T-helper 1 cell (primary cell): ENCODE measurements at places on chromosomes 6 and 20.

DNA sequence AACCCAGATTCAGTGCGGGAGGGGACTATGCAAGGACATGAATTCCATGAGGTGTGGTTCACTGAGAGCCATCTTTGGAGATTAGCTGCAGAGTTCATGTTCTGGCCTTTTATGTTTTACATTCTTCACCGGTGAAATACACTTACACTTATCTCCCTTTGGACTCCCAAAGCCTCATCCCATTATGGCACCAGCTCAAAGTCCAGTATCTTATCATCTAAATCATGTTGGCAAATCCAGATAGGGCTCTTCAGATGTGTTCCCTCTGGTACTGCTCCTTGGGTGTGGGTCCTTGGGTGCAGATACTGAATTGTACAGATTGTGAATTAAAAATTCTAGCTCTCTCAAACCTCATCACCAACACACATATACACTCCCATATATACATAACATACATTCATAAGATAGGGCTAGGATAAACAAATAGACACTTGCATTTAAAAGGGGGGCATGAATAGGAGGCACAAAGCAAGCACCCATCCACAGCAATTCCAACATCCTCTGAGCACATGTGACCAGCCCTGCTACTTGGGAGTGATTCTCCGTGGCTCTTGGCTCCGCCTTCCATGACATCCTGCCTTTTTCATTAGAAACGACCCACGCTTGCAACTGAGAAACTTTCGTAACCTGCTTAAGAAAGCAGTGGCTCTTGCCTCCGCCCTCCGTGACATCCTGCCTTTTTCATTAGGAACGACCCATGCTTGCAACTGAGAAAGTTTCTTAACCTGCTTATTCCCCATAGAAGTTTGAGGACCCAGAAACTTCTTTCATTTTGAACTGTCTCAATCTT, 53.6 kb upstream of the LRRC1 start:
- DNase-seq: no peak

DNA sequence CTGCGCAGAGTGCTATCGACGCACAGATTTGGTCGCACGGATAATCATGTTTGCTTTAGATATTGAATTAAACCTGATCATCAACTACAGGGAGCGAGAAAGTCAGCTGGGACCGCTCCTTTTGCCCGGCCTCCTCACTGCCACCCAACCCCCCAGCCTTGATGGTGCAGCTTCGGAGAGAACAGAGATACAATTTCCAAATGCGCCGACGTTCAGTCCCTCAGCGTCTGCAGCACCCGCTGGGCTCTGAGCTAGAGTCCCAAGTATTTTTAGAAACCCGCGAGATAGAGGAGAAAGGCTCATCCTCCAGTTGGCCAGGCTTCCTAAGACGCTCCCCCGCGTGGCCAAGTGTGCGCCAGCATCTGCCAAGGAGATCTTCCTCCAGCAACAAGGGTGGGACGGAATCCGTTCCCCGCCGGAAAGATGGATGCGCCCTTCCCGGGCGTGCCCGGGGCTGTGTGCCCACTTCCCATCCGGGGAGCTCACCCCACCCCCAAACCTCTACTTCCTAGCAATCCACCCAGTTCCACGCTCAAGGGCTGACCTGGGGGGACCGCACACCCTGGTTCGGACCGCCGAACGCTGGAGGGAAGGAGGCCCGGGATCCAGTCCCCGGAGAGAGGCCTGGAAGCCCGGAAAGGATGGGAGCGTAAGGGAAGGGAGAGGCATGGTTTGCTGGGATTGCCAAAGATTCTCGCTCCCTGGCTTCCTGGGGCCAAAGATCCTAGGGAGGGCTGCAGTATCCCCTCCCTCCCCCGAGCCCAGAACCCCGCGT, 4.1 kb downstream of the NKX2-2 start:
- no peak for DNase-seq

- no peak for DNase-seq
Observed at GRCh38 chr20:15654208-15654649, 919.0 kb downstream of the KIF16B start.

DNA sequence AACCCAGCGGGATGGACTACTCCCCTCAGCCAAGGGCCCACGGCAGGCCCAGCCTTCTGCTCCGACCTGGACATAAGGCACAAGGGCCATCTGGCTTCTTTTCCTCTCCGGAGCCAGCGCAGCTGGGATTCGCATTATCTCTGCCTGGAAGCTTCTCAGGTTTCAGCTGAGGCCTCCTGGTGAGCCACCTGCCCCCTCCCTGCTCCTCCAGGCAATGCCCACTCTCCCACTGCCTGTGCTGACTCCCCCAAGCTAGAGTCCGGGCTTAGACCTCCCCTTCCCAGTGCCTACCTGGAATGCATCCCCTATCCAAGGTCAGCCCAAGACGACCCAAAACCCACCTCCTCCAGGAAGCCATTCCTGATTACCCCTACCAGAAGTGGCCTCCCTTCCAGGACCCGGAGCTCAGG, 60.7 kb downstream of the EZR start:
- DNase-seq: no peak

GRCh38 chr6:113406048-113406695, 451.0 kb upstream of the MARCKS start:
- DNase-seq: no peak

GRCh38 chr6:6331393-6331792, 10.9 kb upstream of the F13A1 start:
- DNase-seq: no peak

- no peak for DNase-seq
Observed at GRCh38 chr6:116266803-116267202, 12.9 kb downstream of the TSPYL1 start.

GRCh38 chr6:151257985-151258445, 18.2 kb downstream of the AKAP12 start:
- no peak for DNase-seq

DNA sequence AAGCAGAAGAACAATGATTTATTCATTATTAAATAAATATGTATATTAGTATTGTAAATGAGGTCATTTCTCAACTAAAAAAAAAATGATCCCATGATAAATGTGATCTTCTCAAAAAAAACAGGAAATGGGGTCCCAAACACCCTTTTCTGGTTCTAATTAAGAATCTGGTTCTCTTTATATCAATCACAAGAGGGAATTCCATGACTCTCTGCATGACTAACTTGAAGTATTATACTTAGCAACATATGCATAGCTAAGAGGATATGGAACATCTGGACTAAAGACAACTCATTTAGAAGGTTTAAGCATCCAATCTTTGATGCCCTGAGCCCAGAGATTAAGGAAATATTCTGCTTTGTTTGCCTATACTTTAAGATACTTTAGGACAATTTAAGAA, 89.7 kb upstream of the EMILIN3 start:
- no peak for DNase-seq

DNA sequence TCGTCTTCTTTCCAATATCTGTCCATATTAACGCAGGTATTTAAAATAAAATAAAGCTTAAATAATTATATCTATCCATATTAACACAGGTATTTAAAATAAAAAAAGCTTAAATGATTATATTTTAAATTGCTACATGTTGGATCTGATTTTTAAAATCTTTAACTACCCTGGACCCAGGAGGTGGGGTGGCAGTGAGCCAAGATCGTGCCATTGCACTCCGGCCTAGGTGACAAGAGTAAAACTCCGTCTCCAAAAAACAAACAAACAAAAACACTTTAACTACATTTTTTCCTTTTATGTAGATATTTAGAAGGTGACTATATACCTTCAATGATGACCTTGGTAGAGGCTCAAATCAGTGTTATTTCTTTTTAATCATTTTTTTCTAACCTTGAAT, 211.9 kb downstream of the GRIK2 start:
- no peak for DNase-seq

GRCh38 chr20:36544134-36545018, 3.1 kb downstream of the MYL9 start:
- no peak for DNase-seq

- DNase-seq: peak; percentile 63
Observed at GRCh38 chr6:118660218-118660569, 8.8 kb upstream of the CEP85L start.

- no peak for DNase-seq
Observed at GRCh38 chr20:12371990-12372389, 454.3 kb downstream of the BTBD3 start.

DNA sequence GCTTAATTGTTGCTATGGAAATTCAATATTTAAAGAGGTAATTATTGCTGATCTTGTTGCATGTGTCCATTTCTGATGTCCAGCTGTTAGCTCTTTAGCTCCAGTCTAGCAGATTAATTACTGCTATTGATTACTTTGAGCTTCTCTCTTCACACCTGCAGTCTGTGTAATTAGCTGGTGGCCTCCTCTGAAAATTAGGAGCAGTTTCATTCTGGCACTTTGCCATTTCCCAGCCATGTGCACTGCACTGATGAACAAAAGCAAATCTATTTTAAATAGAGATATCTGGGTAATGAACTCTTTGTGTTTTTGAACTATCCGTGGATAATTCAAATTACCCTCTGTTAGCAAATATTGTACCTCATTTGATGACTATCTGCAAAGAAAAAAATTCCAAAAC, 275.9 kb downstream of the RNF144B start:
- DNase-seq: no peak

DNA sequence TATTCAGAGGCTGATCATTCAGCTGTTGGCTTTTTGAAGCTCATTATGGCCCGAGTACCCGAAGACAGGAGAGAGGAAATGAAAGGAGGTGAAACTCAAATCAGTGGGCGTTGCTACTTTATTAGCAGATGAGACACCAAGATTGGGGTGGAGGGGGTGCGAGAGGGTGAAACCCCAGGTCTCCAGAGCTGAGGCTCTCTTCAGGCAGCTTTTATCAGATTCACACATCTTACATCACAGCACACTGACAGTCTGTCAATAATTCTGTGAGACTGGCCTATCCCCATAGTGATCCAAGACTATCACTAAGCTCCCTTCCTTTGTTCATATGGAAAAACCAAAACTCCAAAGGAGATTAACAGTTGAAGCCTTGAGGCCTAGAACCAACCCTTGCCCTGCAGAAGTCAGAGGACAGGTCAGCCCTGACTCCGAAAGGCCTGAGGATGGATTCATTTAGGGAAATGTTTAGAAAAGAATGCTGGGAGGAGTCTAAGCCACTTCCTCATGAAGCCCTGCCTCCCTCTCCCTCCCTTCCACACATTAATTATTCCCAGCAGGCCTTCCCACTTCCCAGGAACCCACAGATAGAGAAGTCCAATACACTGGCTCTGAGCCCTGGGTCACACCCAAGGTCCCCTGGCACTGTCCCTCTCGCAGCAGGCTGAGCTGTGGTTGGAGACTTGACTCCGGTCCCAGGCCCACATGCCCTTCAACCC, 23.2 kb downstream of the TRERF1 start:
- peak; percentile 56 for DNase-seq

GRCh38 chr6:162706232-162706631, 21.3 kb downstream of the PRKN start:
- DNase-seq: no peak

DNA sequence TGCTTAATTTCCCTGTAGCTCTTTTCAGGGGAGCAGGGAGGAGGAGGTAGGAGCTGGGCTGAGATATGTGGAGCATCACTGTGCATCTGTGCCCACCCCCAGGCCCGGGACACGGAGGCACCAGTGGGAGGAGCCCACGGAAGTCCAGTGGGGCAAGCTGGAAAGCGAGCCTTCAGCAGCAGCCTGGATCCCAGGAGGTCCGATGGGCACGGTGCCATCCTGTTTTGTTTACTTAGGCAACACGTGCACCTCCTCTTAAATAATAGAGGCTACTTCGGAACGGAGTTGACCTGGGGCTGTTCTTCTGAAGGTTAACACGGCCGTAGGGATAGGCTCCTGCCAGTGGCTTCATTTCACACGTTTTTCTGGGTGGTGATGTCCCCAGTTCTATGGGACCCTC, 51.6 kb downstream of the CDH4 start:
- DNase-seq: no peak

- no peak for DNase-seq
Observed at GRCh38 chr6:137903933-137904821, 37.1 kb downstream of the TNFAIP3 start.

GRCh38 chr6:53059648-53060589, 5.3 kb upstream of the FBXO9 start:
- no peak for DNase-seq

- no peak for DNase-seq
Observed at GRCh38 chr6:127932708-127933107, 31.9 kb upstream of the THEMIS start.

DNA sequence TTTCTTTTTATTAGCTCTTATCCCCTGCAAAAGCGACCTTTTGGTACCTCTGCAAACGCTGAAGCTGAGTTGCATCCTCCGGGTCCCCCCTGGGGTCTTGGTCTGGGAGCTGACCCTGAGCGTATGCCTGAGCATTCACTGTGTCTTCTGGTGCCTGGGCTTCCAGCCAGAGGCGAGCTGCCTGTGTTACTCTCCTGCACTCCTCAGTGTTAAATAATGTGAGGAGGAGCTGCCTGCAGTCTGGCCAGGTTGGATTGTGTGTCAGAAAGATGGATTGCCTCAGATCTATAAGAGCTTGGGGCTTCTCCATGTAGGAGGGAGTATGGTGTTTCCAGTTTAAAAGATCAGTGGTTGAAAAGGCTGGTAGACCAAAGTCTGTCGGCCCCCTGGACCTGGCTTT, 8.7 kb upstream of the GMPR start:
- no peak for DNase-seq
